ENCODE measurements at places on chromosomes 16 and 17.

GRCh38 chr17:51818777-51819176 is 339.7 kb downstream of the CA10 start:
- no peak for DNase-seq

- DNase-seq, result no peak
Measured at GRCh38 chr16:26578748-26579147, 488.0 kb upstream of the C16orf82 start.

DNA sequence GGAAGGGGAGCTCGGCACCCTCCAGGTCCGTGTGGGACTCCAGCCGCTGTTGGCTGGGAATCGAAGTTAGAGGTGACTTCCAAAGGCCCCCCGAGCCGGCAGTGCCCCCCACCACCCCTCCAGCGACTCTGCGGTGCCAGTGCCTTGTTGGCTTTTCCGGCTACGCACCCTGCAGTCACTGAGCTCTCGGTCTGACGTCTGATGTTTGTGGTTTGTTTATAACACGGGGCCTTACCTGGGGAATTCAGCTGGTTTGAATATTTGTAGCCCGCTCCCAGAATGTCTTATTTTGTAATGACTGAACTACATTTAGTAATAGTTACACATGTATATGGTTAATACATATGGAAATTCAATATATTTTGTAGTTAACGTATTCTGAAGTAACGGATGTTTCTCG is 7.1 kb upstream of the BAIAP3 start:
- no peak for DNase-seq

DNA sequence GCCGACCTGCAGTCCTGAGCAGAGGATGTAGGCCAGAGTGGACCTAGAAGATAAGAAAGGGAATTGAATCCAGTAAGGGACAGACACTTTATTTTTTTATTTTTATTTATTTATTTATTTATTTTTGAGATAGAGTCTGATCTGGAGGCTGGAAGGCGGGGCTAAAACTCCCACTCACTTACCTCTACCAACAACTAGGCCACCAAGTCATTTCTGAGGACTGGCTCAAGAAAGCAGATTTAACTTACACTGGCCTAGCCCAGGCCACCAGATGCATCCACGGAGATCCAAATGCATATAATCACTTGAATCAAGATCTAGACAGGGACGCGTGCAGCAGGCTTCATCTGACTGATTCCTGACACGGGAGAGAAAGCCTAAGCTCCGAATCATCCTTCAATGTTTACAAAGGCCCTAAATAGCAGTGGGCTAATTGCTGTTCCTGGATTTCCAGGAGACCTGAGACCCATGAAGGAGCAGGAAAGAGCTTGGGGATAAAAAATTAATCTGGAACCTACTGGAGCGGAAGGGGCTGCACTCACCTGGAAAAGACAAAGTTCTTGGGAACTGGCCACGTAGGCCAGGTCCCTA is 1.1 kb upstream of the ALOX12 start:
- DNase-seq, result no peak

DNA sequence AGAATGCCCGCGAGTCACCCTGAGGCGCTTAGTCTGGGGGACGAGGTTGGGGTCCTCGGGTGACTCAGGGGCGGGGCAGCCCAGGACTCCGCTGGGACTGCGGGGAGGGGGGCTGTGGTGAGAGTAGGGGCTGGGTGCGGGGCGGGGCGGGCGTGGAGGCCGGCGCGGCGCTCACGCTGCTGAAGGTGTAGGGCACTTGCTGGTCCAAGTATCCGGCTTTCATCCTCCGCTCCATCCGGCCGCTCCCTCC is 832 bp downstream of the ETV4 start:
- no peak for DNase-seq

- no peak for DNase-seq
Measured at GRCh38 chr16:53085369-53085843, 30.6 kb downstream of the CHD9 start.

- DNase-seq, result no peak
Measured at GRCh38 chr17:27552276-27552732, 78.7 kb upstream of the LGALS9 start.

- DNase-seq, result no peak
Measured at GRCh38 chr17:77681861-77682260, 276.6 kb upstream of the TNRC6C start.

Measured in NCI-H1436 treated with DMSO at 0.1 percent for 48 hours (cell line).